ENCODE measurements at places on chromosomes 6 and 20.

DNA sequence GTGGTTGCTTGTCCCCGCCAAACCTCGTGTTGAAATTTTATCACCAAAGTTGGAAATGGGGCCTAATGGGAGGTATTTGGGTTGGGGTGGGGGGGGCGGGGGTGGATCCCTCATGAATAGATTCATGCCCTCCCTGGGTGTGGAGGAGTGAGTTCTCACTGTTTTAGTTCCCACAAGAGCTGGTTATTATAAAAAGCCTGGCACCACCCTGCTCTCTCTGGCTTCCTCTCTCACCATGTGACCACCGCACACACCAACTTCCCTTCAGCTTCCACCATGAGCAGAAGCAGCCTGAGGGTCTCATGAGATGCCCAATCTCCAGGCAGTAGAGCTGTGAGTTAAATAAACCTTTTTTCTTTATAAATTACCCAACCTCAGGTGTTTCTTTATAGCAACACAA is 111.3 kb downstream of the PRDM1 start:
- no peak for DNase-seq

DNA sequence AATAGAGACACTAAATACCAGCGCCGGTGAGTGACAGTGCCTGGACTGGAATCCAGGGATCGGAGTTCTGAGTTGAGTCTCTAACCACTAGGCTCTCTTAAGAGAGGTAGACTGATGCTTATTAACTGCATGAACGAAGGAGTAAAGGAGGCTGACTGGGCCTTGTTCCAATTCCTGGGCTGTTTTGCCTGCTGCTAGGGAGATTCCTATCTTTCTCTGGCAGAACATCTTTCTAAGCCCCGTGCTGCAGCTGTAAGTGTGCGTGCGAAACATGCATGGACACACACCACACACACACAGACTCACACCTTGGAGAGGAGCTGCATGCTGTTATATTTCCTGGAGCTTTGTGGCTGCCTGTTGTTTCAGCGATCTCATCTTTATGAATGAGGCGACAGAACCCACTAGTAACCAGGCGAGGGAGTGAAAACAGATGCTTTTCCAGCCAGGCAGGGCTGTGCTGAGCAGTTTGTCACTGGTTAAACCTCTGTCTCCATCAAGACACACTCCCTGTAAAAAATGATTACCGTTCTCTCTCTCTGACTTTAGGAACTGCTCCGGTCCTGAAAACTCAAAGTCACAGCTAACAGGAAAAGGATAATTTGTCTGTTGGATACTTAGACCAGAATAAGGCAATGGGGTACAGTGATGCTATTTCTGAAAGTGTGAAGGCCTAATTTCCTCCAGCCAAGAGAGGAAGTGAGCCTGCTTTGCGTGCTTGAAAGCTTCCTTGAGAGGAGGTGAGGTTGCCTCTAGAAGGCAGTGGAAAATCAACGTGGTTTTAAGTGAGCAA is 157.4 kb upstream of the ZNF217 start:
- no peak for DNase-seq

- DNase-seq, result no peak
Measured at GRCh38 chr6:55184782-55185530, 10.6 kb downstream of the HCRTR2 start.

- DNase-seq, result no peak
Measured at GRCh38 chr6:28433119-28433518, 10.2 kb downstream of the ZSCAN23 start.

DNA sequence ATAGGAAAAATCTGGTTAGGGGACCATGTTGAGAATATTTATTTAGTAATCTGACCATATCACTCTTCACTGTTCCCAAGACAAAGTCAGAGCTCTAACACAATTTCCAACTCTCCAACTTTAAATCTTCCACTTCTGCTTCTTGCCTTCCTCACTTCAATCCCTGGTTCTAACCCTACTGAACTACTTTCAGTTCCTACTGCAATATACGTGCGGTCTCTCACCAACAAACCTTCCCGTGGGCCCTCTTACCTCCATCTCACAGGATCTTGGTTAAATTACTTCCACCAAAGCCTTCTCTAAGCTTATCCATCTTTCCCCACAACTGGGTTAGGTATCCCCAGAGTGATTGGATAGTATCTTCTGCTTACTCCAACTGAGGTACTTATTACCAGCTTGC is 8.0 kb downstream of the EIF2S2 start:
- DNase-seq, result no peak

DNA sequence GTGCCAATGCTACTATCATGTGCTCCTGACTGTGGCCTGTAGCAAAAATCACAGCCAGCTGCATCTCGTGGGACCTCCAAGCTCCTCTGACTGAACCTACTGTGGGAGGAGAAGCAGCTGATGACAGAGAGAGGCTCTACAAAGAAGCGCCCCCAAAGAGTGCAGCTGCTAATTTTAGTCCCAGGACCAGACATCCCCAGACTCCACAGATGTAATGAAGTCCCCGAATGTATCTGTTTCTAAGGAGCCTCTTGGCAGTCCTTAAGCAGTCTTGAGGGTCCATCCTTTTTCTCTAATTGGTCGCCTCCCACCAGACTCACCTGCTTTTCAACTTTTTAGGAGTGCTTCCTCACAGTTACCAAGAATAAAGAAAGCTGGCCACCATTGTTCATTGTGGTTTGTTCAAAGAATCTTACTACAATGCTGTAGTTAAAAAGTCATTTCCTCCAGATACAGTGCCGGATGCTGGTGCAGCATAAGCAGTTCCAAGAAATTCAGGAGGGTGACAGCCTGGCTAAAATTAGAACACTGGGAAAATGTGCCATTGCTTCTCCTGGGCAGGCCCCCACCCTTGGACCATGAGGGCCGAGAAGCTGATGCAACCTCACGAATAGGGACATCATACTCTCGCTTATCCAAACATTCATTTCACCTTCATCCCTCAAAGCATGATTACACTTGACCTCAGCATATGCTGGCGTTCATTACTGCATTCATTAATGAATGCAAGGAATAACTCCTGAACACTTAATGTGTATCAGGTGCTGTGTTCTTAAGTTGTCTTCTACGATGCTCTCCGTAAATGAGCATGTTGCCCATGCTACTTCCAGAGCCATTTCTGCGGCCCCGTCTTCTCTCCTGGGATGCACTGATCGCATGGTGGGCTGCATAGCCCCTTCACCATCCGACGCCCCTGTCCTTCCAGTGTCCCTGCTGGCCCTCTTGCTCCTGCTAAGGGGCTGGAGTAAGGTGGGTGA is 66.4 kb downstream of the LY86 start:
- DNase-seq, result no peak

DNA sequence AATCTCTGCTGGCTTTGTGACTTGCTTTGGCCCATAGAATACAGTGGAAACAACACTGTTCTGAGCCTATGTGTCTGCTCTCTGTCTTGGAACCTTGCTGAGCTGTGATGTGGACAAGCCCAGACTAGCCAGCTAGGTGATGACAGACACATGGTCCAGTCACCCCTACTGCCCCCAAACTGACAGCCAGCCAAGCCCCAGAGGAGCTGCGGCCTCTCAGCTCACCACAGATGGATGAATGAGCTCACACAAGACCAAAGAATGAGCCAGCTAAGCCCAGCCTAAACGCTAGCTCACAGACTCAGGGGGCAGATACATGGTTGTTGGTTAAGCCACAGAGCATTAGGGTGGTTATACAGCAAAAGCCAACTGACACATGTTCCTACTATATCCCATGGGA is 4.1 kb downstream of the AARS2 start:
- no peak for DNase-seq

DNA sequence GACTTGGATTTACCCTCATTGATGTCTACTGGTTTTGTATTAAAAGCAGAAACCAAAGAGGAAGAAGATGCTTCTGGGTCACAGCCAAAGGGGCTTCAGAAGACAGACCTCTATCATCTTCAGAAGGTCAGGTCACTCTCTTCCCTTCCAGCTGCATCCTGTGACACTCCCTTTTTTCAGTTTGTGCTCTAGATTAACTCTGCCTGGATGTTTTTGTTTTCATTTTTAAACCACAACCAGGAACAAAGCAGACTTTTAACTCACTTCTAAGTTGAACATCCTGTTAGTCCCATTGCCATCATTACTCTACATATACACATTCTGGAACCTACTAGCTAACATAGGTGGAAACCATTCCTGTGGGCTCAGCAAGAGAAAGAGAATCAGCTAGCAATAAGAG is 45.2 kb downstream of the AKIRIN2 start:
- DNase-seq, result no peak

DNA sequence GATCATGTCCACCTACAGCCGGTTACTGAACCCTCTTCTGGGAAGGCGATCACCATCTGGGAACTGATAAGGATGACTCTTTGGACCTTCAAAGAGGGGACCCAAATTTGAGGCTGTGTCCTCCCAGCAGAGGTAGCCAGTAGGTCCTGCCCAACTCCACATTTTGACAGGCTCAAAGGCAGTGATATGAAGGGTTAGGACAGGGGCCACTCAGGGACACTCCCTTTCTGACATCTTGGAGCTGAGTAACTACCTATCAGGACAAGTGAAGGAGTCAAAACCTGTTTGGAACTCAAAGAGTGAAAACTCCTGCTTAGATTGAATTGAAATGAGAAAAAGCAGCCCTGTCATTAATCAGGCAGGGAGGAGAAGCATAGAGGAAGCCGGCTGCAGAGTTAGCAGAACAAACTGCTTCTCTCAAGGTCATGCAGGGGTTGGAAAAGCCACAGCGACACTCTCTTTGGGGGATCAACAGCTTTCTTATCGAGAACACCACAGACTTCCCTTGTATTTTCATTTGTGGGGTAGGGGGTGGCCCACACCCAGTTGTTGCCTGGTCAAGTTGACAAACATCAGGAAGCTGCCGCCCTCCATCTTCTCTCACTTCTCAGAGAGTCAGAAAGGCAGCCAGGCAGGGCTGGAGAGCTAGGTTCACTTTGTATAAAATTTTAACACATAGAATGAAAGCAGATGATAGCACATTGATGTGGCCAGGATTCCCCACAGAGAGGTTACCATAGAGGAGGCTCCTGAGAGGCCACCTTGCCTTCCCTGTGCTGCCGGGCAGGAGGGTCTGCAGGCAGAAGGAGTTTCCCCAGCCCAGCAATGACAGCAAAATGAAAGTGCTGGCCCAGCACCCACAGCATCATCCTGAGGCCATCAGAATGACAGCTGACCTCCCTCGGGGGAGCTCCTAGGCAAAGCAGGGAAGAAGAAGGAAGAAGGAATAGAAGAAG is 47.6 kb downstream of the AGPAT4 start:
- DNase-seq, result no peak

- DNase-seq, result no peak
Measured at GRCh38 chr6:137688230-137688971, 178.7 kb upstream of the TNFAIP3 start.

- DNase-seq, result peak; percentile 79
Measured at GRCh38 chr6:159541296-159541695, 151.7 kb downstream of the SOD2 start.

Measured in NCI-H524 treated with DMSO at 0.1 percent for 48 hours (cell line).